T-helper 2 cell (primary cell): ENCODE measurements at places on chromosomes 3 and 15.

GRCh38 chr3:126918355-126918821 lies 64.5 kb upstream of the PLXNA1 start:
- no peak for DNase-seq

GRCh38 chr3:106797461-106797860 lies 579.8 kb upstream of the CCDC54 start:
- no peak for DNase-seq

DNA sequence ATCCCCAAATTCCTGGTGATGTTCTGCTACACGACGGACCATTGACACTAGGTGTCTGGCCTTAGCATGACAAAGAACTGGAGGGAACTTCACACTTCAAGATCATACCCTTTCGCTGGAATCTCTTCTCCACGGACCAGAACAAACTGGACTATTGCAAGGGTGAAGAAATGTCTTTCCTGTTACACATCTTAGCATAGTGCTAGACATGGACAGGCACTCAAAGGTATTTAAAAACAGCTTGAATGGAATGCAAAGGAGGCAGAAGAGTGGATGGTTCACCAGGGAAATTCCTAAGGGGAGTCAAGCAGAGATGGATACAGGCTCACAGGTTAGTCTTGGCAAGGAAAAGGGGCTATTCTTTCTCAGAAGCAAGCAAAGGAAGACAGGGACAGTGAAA lies 33.5 kb upstream of the PDZRN3 start:
- no peak for DNase-seq

- DNase-seq = no peak
Observed at GRCh38 chr15:93025625-93025982, 63.4 kb downstream of the RGMA start.
